MM.1S (cell line): ENCODE measurements at places on chromosomes 7 and 10.

DNA sequence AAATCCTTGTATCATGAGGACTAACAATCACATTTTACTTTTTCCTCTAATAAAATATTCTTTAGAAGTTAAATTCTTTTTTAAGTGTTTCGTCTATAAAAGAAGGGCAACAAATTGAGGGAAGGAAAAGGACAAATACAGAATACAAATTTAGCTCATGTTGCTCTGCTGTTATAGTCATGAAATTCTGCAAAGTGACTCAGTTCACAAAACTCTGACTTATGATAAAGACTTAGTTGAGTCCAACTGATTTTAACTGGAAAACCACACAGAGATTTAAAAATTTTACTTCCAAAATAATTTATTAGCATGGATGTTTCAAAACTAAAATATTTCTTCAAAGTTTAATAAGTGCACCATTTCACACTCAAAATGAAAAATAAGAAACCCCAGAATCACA lies 75.0 kb upstream of the GPR22 start:
- DNase-seq: no peak

DNA sequence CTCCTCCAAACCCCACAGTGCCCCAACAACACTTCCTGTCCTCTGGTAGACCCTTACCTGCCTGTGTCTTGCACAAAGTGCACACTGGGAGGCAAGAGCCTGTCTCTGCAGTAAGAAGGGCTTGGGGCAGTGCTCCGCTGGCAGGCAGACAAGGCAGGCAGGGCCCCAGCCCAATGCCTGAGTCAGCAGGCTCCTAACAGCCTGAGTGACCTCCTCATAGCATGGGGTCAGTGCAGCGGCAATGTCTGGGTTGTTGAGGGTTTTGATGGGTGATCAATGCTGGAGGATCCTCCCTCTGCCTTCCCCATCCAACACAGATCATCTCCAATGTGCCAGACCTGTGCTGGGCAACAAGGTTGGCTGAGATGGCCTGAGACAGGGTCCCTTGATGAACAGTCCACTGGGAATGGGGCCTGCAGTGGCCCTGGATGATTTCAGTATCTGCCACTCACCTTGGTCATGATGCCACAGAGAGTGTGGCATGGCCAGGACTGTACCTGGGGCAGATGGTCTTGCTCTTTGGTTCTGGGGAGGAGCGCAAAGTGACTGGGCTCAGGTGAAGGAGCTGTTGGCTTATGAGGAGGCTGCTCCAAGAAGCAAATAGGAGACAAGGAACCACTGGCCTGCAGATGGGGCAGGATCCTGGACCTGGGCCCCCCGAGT lies 55.6 kb upstream of the CAMK2B start:
- no peak for DNase-seq

DNA sequence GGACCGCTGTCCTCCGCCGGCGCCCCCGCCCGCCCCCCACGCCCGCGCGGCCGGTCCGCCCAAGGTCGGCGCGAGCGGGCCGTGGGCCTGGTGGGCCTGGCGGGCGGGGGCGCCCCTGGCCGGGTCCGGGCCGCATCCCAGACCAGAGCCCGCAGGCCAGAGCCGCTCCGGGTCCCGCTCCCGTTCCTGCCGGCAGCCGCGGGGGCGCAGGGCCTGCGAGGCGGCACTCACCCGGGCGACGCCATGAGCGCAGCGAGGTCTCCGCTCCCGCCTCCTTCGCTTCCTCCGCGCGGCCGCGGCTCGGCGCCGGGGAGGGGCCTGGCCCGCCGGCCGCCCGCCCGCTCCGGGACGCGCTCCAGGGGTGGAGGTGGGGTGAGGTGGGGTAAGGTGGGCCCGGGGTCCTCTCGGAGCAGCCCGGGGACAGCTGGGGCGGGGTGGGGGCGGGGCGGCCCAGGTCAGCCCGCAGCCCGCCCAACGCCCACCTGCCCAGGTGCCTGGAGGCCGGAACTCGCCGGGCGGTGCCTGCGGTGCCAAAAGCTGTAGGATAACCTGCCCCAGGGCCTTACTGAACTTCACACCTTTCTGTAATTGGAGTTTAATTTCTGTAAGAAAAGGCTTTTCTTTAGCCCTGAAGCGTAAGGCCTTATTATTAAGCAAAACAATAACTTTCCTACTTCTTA lies at the start of gene URGCP:
Gene URGCP, minus strand, starts transcription at position 266 of the 680 bp plus-strand sequence. Its CDS starts 21 bp downstream, at position 245.
- DNase-seq: peak; percentile 53

DNA sequence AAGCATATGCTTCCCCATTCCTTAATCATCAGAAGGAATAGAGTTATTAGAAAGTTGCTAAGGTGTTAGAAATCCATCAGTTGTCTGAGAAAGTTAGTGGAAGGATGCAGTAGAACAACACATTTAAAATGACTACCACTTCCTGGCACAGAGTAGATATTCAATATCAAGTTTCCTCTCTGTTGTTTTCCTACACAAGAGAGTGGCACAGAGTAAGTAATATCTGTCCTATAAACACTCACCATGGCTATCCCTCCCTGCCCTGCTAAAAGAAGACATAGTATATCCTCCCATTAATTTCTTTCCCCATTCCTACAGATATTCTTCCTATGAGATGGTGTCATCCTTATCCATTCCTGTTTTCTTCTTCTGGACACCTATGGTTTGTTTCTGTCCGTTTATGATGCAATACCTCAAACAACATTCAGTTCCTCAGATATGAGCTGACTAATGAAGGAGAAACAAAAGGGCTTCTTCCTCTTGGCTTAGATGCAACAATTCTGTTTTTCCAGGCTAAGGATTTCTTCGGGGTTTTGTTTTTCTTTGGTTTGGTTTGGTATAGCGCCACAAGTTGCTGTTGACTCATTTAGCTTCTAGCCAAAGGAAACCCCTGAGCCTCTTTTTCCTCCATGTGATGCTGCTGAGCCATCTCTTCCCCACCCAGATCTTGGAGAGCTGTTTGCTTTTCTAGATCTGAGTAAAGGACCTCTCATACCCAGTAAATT lies 32.9 kb upstream of the BPGM start:
- no peak for DNase-seq

DNA sequence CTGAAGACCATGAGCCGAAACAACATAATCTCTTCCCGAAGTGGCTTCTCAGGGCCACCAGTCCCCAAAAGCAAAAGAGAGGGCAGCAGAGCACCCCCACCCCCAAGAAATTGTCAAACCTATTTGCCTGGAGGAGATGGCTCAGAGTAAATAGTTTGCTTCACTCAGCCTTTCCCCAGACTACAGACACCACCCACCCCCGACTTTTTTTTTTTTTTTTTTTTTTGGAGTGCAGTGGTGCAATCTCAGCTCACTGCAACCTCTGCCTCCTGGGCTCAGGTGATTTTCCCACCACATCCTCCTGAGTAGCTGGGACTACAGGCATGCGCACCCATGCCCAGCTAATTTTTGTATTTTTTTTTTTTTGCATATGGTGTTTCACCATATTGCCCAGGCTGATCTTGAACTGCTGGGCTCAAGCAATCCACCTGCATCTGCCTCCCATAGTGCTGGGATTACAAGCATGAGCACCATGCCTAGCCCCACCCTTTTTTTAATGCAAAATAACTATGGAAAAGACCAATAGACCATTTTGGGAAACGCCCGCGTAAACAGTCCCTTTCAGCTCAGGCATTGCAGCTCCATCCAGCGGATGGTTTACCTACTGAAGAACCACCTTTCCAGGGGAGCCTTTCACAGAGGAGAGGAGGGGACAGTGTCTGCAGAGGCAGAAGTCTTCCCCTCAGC lies 9.7 kb downstream of the ZMIZ1 start:
- no peak for DNase-seq

- DNase-seq: no peak
Observed at GRCh38 chr10:79348640-79348988, 1.3 kb downstream of the PPIF start.

- no peak for DNase-seq
Observed at GRCh38 chr10:60677531-60678129, 100.6 kb upstream of the CDK1 start.

DNA sequence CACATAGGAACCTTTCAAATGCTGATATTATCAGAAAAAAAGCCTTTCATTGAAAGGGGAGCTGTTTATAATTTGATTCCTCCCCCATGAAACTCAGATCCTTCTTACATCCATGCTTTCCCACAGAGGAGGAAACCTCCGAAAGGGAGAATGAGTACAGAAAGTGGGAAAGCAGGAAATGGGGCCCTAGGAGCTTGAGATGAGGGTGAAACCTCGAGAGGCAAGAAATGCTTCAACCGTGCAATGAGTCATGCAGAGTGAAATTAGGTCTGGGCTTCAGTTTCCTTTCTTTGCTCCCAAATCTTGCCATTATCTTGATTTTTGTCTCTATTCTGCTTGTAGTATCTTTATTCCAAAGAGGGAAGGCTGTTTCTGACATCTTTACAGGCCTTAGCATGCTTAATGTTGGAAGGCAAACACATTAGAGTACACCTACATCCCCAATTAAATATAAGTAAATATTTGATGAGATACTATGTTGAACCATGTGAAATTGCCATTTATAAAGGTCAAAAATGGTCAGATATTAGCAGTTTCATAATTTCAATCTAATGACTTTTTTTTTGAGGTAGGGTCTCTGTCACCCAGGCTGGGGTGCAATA lies 79.1 kb downstream of the NAMPT start:
- no peak for DNase-seq

DNA sequence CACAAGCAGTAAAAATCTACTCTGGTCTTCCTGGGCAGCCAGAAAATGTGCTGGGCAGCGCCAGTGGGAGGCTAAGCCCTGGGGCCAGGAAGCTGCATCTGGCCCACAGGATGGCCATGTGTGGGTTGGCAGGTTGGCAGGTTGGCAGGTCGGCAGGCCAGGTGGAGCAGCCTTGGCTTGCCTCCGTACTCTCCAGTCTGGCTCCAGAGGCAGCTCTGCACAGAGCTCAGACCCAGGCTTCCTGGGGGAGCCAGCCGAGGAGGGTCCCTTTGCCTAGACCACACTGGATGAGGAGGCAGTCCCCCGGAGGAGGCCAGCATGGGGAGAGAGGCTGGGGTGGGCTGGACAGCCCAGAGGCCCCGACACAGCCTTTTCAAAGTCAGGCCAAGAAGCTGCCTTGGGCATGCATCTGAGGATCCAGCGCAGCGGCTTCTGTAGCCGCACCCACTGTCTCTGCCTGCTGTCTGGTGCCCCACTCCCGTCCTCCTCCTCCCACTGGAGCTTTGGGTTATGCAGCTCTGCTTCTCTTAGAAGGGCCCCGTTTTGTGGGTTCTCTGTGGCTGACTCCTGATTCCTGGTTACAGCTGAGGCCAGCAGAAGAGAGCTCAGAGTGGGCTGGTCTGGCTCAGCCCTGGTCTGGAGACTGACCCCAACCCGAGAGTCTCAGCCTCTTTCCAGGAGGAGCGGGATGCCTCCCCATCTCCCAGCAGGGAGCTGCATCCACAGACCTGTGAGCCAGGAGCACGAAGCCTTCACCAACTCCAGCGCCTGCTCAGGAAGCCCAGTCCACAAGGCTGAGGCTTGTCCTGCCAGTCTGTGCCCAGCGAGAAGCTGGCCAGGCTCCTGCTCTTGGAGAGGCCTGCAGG lies 44.6 kb downstream of the CFAP46 start:
- no peak for DNase-seq
